ENCODE measurements at places on chromosomes 12 and 14.
A peak's percentile ranks its signal among the peaks of the same experiment; 100 is the strongest.

GRCh38 chr12:49111206-49111605, 559 bp upstream of the LMBR1L start:
- no peak for DNase-seq

- no peak for DNase-seq
Observed at GRCh38 chr14:33516898-33517436, 433.9 kb downstream of the EGLN3 start.

GRCh38 chr12:115979851-115980250, 297.6 kb downstream of the MED13L start:
- no peak for DNase-seq

DNA sequence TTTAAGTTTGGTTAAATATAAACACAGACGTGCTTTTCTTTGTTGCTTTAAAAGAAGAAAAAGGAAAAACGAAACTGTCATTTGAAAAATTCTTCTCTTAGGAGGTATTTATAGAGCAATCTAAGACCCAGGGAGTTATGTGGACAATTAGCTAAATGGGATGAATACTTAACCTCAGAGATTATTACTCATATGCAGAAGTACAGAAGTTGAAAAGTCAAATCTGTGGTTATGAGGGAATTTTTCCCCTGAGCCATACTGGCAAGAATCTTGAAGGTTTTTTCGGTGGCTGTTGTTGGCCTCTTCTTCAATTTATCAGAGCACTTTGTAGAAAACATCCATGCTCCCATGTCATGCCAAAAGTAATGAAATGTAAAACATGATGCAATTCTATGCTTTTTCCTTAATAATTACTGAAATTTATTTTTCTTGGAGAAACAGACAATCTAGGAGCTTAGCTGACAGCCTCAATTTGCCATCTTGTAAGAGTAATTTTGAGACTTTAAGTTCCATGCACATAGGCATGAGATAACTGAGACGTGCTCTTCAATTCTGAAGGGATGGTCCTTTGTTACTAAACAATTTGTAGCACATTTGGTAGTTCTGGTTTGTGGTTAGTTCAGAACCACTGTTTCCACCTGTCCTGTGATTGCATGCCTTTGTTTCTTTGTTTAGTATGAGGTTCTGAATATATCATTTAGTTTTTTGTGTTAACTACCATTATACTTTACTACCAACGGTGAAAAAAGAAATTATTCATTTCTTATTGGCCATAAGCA, 126.6 kb downstream of the BCAT1 start:
- DNase-seq = no peak

- no peak for DNase-seq
Observed at GRCh38 chr14:103684871-103685270, 30.4 kb downstream of the XRCC3 start.

- no peak for DNase-seq
Observed at GRCh38 chr12:107396991-107397390, 288.6 kb upstream of the PWP1 start.

- DNase-seq = no peak
Observed at GRCh38 chr12:110531741-110532333, 29.7 kb downstream of the RAD9B start.

- DNase-seq = no peak
Observed at GRCh38 chr12:106287364-106287763, 15.2 kb upstream of the TCP11L2 start.

GRCh38 chr12:41437563-41437962, 249.4 kb downstream of the PDZRN4 start:
- no peak for DNase-seq

DNA sequence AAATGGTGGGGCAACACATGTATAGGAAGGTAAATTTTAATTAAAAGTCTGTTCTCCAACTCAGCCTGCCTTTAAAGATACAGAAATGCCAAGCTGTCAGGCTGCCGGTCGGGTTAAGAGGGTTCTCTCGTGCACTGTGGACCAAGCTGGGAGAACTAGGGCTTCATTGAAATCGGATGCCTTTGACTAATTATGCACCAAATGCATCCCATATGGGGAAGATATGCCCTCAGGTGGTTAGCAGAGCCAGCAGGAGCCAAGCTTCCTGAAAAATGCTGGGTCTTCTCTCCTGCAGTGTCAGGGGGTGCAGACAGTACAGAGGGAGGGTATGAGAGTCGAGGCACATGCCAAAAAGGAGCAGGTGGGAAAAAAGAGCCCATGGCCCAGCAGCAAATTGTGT, 236.1 kb downstream of the CACNA1C start:
- DNase-seq = no peak

DNA sequence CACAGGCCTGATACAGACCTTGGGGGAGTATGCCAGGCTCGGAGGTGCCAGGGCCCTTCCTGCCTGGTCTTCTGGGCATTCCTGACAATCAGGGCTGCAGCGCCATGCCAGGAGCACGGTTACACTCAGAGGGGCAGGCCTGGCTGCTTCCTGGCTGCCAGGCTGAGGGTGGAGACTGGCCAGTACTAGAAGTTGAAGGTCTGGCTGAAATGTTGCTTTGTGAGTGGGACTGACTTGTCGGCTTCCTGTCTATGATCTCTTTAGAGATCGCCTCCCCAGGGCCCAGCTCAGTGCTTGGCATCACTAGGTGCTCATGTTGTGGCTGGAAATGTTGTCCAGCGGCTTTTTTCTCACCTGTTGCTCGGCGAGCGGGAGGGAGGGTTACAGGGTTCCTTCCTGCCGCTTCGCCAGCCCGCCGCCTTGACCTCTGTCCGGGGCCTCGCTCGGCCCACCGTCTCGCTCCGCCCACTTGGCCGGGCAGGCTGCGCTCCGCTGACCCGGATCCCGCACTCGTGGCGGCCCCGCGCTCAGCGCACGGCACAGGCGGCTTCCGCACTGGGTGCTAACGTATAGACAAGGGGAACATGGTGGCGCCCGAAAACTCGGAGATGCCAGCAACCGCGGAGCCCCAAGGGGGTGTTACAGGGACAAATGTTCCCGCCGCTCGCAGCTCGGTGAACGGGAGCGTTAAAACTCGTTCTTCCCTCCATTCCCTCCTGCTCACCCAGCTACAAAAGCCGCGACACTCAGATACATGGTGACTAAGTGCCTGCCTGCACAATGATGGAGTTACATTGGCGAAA, 32.6 kb downstream of the PAPLN start:
- DNase-seq = peak; percentile 90

DNA sequence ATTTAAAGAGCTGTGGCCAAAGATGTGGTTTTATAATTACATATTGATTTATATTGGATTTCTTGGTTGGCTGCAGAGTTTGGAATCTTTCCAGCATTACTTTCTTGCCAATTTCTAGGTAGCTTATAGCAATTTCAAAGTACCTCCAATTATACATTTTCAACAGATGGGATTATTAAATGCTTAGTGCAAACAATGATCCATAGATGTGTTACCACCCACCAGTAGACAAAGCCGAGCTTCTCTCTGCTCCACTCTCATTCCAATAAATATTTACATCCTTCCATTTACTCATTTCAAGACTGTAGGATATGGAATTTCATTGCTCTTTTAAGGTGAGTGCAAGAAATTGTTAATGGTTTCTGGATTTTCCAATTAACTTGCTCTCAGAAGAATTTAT, 21.6 kb upstream of the TMCC3 start:
- no peak for DNase-seq

DNA sequence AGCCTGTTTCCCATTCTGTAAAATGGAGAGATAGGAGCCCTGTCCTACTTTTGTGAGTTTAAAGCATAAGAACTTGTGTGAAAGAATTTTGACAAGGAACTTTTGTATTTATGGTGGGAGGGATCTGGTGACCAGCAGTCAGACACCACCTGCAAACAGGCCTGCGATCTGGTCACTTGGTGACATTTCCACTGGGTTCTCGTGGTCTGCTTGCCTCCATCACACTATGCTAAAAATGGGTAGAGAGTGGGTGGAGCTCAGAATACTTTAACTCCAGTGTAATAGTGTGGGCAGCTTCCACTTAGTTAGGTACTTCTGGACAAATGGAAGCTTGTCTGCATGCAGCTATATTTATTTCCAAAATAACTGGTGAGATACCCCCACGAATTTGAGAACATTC, 26.5 kb upstream of the PLXNC1 start:
- DNase-seq = no peak

Measured in H7 (cell line).